ENCODE measurements at places on chromosomes 3 and 15. TPM values are rescaled to one million over a fixed set of nuclear protein-coding genes. Genes with fewer than 3 reads are reported as not detected.

CACNA2D3 gene
- not detected for total RNA-seq

LRTM1 gene
- not detected for total RNA-seq

MYRIP gene
- 22.4 TPM for total RNA-seq

LMAN1L gene
- total RNA-seq: not detected

CGNL1 gene
- total RNA-seq: 50.1 TPM

DCLK3 gene
- total RNA-seq: not detected

CLCN2 gene
- 2.2 TPM for total RNA-seq

UROC1 gene
- not detected for total RNA-seq

RARB gene
- total RNA-seq: 28.9 TPM

B2M gene
- 1,552 TPM for total RNA-seq

C3orf20 gene
- not detected for total RNA-seq

LIPC gene
- total RNA-seq: 0.04 TPM

RASGRP1 gene
- total RNA-seq: 0.04 TPM

VPS39 gene
- 35.1 TPM for total RNA-seq

C3orf70 gene
- total RNA-seq: 0.42 TPM

CCDC54 gene
- total RNA-seq: not detected

FETUB gene
- not detected for total RNA-seq

TGM5 gene
- total RNA-seq: not detected

SCAMP5 gene
- 3.5 TPM for total RNA-seq

CLDN11 gene
- 227 TPM for total RNA-seq

POTEB3 gene
- total RNA-seq: not detected

CFAP161 gene
- total RNA-seq: 0.78 TPM

GOLGA8S gene
- total RNA-seq: 0.04 TPM
